ENCODE measurements at places on chromosomes 16 and 17.

- no peak for DNase-seq
Observed at GRCh38 chr17:65813306-65813705, 251.9 kb upstream of the AXIN2 start.

GRCh38 chr17:43517615-43518386 lies 28.3 kb downstream of the ETV4 start:
- no peak for DNase-seq

GRCh38 chr16:72473631-72474030 lies 301.7 kb upstream of the PMFBP1 start:
- no peak for DNase-seq

DNA sequence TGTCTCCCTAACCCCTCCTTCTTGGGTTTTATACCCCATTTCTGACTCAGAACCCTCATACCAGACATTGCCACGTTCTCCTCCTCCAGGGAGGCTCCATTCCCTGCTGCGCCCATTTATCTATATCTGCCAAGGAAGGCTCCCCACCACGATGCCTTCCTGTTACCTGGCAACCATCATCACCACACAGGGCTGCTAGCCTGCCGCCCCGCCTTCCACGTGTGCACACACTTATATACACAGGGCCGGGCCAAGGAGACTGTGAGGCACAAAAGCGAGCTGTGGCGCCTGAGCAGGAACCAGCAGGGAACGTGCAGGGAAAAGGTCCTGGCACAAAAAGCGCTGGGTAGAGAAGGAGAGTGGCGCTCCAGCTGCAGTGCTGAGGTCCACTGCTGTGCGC lies 261.8 kb downstream of the CBLN1 start:
- DNase-seq = no peak

DNA sequence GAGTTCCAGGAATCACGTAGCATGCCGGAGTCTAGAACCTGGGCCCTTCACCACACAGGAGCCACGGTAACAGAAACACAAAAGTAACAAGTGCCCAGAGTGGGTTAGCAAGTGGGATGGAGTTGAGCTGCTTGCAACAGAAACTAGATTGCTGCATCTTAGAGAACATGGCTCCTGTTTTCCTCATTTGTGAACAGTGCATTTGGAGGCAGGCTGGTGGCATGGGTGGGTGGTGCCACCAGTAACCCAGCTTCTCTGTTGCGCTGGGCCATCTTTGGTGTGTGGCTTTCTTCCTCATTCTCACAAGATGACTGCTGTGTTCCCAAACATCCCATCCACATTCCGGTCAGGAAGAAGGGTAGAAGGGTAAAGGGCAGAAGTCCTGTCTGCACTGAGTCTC lies 95.5 kb downstream of the KATNIP start:
- DNase-seq = no peak

- DNase-seq = no peak
Observed at GRCh38 chr16:275041-275641, 603 bp downstream of the RGS11 start.

- DNase-seq = no peak
Observed at GRCh38 chr17:4241535-4241934, 22.2 kb downstream of the ANKFY1 start.

DNA sequence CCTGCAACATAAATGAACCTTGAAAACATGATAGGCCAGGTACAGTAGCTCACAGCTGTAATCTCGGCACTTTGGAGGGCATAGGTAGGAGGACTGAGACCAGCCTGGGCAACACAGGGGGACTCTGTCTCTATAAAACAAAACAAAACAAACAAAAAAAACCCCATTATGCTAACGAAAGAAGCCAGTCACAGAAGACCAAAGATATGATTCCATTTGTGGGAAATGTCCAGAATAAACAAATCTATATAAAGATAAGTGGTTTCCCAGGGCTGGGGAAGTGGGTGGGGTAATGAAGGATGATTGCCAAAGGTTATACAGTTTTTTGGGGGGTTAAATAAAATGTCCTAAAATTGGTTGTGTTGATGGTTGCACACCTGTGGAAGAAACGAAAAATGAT lies 36.5 kb upstream of the SIAH1 start:
- DNase-seq = no peak

- DNase-seq = no peak
Observed at GRCh38 chr16:63876103-63876502, 1245.8 kb downstream of the CDH11 start.

All from T-helper 22 cell (primary cell).